ACHN (cell line): ENCODE measurements at places on chromosomes 3 and 15.

- DNase-seq: no peak
Measured at GRCh38 chr3:172187511-172187910, 148.1 kb downstream of the FNDC3B start.

DNA sequence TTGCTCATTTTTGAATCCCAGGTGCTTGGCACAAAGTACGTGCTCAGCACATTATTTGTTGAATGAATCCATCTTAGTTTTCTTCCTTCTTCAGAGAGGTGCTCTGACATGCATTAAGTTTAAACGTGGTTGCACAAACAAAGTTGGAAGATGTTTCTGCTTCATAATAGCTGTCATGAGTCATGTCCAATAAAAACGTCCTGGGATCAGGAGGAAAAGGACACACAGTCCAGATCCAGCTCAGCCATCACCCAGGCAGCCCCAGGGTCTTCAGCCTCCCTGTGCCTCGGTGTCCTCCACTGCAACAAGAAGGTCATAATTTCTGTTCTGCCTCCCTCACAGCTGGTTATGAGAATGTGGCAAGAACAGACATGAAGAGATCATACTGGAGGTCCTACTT, 55.4 kb downstream of the CCNL1 start:
- no peak for DNase-seq

- DNase-seq: no peak
Measured at GRCh38 chr3:61141227-61141626, 110.0 kb downstream of the FHIT start.

GRCh38 chr3:151203051-151203420, at the start of gene GPR171:
Gene GPR171 (minus strand): TSS chr3:151203216. CDS start chr3:151199386, 3,830 bp downstream.
- no peak for DNase-seq

DNA sequence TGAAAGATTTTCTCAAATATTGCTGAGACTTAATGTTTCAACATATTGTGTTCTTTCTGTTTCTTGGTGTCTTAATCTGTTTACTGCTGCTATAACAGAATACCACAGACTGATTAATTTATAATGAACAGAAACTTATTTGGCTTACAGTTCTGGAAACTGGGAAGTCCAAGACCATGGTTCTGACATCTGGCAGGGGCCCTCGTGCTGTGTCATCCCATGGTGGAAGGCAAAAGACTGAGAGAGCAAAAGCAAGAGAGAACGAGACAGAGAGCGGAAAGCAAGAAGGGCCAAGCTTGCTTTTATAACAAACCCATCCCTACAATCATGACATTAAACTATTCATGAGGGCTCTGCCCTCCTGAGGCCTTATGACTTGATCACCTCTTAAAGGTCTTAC, 88.7 kb downstream of the ARNT2 start:
- DNase-seq: no peak
